Central memory CD4-positive, alpha-beta T cell (primary cell): ENCODE measurements at places on chromosomes 12 and 14.
A peak's percentile ranks its signal among the peaks of the same experiment; 100 is the strongest.

DNA sequence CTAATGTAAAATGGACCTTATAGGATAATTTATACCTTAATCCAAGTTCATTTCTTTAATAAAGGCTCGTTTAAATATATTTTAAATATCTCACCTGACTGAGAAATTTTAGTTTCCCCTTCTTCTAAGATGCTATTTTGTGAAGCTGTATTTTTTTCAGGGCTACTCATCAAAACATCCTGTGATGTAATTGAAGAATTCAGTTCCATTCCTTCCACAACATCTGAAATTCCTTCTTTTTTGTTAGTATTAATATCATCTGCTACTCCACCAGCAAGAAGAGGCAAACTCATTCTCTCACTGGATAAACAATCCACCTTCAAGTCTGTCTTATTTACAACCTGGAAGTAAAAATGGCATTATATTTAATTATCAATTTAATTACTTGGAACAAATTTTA is 22.5 kb downstream of the LGALS3 start:
- no peak for DNase-seq

GRCh38 chr12:15118955-15119354 is 102.3 kb downstream of the RERG start:
- DNase-seq: no peak

- DNase-seq: no peak
These were observed 257.9 kb upstream of the FOXN3 start for GRCh38 chr14:89674936-89675335.

DNA sequence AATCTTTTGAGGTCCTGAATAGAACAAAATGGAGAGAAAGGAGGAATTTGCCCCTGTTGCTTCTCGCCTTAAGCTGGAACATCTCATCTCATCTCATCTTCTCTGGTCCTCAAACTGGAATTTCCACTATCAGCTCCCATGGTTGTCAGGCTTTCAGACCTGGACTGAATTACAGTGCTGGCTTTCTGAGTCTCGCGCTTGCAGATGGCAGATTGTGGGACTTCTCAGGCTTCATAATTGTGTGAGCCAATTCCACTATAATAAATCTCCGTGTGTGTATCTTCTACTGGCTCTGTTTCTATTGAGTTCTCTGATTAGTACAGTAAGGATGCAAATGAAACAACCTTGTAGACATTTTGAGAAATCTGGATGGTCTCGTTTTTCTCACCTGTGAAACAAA is 199.0 kb downstream of the TMEM117 start:
- DNase-seq: no peak

DNA sequence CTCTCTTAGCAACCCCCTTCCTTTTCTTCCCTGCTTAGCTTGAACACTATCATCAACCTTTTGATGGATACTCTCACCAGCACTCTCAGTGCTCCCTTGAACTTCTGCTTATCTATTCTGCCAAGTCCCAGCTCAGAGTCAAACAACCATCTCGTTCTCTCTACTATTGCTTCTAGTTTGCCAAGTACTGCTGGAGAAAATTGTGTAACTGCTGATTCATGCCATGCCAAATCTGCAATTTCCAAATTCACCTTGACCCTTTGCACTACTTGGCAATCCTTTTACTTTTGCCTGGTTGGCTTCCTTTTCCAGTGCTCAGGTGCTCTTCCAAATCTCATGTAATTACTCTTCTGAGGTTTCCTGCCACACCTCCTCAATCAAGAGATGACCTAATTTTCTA is 2.8 kb upstream of the CCDC196 start:
- no peak for DNase-seq

DNA sequence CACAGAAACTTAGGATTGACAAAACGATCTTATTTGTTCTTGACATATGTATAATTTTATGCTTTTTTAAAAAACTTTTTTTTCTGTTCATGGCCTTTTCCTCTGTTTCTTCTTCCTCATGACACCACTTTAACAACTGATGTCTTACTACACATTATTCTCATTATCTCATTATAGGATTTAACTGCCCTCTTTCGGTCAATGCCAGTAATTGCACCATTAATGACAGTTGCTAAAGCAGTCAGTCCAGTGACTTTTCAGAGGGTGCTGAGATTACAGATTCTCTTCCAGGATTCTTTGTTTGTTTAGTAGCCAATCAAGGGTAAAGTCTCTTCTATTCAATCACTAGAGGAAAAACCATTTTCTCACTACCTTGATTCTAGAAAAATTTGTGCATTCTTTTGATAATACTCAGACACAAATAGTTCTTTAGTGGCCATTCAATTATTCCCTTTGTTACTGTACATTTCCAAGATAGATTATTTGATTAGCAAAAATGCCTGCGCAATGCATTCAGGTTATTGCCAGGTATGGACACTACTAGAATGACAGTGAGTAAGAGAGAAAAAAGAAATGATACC is 50.1 kb downstream of the KLRG1 start:
- DNase-seq: peak; percentile 67
